ENCODE measurements at places on chromosomes 7 and 10. TPM values are rescaled to one million over a fixed set of nuclear protein-coding genes. Genes with fewer than 3 reads are reported as not detected.

OR13A1 gene
- polyA plus RNA-seq: 0.28 TPM

PNLIPRP3 gene
- not detected for polyA plus RNA-seq

XRCC2 gene
- polyA plus RNA-seq: 0.34 TPM

TBXAS1 gene
- polyA plus RNA-seq: 126 TPM

CYP51A1 gene
- polyA plus RNA-seq: 49.8 TPM

FRMPD2 gene
- polyA plus RNA-seq: 2.7 TPM

IL15RA gene
- polyA plus RNA-seq: 67.7 TPM

KAT6B gene
- 7.0 TPM for polyA plus RNA-seq

DNA sequence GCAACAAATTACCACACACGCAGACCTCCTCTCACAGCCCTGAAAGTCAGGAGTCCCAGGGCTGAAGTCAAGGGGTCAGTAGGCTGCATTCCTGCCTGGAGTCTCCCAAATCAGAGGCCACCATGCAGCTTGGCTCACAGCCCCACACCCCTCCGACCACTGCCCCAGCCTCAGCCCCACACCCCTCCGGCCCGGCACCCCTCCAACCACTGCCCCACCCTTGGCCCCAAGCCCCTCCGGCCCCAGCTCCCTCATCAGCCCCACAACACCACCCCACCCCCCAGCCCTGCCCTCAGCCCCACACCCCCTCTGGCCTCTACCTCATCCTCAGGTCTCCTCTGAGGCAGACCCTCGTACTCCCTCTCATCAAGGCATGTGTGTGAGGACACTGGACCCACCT lies 85.7 kb downstream of the DIP2C start:
- no peak for DNase-seq

DNA sequence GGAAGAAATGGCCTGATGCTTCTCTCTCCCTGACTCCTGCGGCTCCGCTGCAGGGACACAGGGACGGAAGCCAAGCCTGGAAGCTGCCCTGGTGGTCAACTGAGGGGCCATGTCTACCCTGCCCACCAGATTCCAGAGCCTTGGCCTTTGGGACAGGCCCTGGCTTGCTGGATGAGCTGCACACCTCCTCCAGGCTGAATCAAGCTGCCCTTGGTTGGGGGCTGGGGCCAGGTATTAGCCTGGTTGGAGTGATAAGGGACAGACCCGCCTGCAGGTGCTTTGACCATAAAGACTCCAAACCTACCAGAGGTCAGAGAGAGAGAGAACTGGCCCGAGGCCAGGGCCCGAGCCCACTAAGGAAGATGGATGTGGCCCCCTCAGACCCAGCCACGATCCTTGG lies 30.1 kb downstream of the CRHR2 start:
- no peak for DNase-seq

GRCh38 chr7:29600661-29601060 lies 37.0 kb downstream of the PRR15 start:
- no peak for DNase-seq

GRCh38 chr7:70749831-70750230 lies 382.1 kb upstream of the GALNT17 start:
- DNase-seq: no peak

GRCh38 chr7:28539289-28539981 lies 127.1 kb downstream of the CREB5 start:
- DNase-seq: no peak

DNA sequence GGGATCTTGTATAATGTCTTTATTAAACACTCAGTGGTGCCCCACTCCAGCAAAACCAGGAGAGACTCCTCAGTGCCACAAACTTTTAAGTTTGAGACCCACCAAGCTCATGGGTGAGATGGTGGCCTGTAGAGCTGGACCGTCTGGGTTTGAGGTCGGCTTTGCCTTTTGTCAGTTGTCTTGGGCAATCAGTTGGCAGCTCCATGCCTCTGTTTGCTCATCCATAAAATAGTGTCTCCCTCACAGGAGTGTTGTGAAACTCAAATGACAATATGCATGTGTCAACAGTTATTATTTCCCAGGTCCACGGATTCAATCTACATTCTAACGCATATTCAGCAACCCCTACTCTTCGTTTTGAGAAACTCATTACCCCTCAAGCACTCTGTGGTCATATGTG lies 367.8 kb upstream of the C7orf33 start:
- DNase-seq: no peak

DNA sequence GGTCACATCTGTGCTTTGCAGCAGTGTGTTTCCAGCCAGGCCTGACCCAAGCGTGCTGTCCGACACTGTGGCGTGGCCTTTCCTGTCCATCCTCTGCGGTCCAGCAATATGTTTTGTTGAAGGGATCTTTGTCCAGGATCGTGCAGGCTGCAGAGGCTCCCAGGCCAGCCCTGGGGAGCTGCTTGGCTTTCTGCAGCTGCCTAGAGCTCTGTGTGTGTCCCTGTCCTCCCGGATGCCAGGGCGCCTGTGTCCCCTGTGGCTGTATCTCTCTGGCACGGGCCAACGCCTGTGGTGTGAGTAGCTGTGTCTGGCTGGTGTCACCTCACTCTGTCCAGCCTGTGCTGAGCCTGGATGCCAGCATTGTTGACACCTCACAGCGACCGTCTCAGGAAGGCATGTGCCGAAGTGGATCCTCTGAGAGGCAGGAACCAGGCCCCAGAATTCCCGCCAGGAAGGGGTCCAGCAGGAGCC lies 94.5 kb downstream of the INPP5A start:
- DNase-seq: no peak

DNA sequence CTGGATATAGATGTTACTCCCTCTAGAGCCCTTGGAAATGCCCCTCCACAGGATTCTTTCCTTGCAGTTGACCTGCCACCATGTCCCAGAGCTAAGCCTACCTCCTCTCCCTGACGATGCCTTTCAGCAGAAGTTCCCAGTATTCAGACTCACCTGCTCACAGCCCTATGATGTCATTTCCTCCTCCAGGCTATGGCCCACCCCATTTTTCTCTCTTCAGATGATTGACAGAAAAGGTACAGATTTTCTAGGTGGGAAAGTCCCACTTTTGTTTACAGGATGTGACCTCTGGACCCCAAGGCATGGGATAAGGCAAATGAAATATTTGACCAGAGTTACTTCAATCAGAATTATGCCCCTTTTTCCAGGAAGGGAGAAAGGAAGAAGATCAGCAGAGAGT lies 280.2 kb upstream of the PHYHIPL start:
- DNase-seq: no peak

DNA sequence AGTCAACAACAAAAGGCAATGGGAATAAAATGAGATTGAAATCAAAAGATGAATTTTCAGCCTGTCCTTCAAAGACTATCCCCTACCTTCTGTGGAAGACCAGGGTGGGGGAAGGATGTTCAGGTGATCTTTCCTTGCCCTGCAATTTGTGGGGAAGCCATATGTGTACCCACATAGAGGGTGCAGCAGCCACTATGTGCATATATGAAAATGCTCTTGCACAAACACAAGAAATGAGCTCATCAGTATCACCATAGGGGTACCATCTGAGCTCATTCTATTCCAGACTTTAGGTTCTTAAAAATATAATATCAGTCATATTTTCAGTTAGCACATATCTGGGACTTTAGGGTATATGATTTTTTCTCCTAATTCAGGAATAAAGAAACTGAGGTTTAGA lies 17.7 kb downstream of the GIMAP5 start:
- no peak for DNase-seq

DNA sequence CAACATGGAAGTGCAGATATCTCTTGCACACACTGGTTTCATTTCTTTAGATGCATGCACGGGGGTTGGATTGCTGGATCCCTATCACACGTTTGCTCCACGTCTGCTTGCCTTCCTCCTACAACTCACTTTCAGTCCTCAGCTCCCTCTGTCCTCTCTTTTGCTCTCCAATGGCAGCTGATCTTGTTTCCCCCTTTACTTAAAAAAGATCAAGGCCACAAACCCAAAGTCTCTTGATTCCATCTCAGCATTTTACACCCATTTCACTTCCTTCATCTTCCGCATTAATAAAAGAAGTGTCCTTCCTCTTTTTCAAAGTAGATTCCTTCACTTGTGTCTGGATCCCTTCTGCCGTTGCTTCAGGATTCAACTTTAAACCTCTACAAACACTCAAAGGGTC lies 245.2 kb downstream of the DOCK4 start:
- no peak for DNase-seq

- no peak for DNase-seq
Observed at GRCh38 chr10:129531969-129532660, 65.1 kb downstream of the MGMT start.

- DNase-seq: no peak
Observed at GRCh38 chr7:19871102-19871501, 97.7 kb upstream of the TMEM196 start.

DNA sequence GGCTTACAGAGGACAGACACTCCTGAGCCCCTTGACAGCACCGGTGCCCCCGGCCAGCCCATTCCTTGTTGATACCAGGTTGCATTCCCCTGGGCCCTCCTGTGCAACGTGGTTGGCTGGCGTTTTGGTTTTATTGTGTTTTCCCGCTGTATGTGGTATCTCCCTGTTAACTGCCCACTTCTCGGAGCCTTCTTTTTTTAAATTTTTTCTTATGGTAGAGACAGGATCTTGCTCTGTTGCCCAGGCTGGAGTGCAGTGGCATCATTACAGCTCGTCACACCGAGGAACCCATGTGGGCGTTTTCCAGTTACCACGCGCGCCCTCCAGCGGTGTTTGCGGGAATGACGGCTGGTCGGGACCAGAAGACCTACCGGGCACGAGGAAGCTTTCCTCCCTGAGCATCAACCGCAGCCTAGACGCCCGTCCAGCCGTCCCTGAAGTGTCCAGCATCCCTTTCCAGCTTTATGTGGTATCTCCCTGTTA lies 16.9 kb upstream of the ZFAND2A start:
- peak; percentile 23 for DNase-seq
